Nucleus accumbens (tissue), 56 donors: ENCODE measurements at places on chromosomes 5 and 9.

- DNase-seq: no peak
These were observed 1.9 kb upstream of the LHX2 start for GRCh38 chr9:124009531-124010217.

DNA sequence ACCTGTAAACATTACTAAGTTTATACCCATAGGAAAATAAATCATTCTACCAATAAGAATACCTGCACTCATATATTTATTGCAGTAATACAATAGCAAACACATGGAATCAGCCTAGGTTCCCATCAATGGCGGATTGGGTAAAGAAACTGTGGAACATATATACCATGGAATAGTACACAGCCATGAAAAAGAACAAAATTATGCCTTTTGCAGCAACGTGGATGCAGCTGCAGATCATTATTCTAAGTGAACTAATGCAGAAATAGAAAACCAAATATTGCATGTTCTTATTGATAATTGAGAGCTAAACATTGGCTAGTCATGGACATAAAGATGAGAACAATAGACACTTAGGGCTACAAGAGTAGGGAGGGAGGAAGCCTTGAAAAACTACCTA is 667.4 kb upstream of the WWC1 start:
- DNase-seq: no peak

GRCh38 chr5:77325921-77326541 is 115.6 kb downstream of the PDE8B start:
- DNase-seq: no peak

DNA sequence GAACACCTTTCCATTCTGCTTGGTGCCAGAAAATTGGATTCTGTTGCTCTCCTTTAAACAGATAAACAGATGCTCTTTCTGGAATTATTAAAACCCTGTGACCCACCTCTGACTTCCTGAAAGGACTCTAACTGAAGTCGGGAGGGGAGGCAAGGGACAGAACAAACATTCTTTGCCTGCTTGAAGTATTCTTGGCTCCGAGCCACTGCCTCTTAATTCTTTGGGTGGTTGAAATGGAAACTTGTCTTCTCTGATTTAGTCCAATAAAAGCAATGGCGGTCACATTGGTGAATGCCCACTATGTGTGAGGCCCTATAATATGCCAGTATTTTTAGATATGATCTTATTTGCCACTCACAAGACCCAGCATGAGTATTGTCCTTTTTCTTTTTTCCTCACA is 236.8 kb downstream of the SLIT3 start:
- DNase-seq: no peak

GRCh38 chr9:25613709-25614108 is 64.5 kb downstream of the TUSC1 start:
- no peak for DNase-seq

DNA sequence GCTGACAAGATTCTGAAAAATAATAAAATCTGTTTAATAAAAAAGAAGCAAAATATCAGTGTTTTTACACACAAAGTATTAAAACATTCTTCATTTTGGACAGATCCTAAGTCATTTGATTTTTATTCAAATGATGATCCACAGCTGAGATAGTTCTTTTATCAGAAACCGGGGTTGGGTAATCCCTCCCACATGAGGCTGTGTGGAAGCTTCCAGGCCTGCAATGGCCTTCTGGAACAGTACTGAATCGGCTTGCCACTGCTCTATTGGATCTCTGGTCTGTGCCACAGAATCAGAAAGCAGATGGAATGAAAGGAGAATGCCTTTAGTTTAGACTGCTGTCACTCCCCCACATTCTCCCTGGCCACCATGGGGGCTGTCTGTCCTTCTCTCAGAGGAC is 6.1 kb upstream of the C5orf58 start:
- no peak for DNase-seq

GRCh38 chr5:157203417-157203816 is 22.8 kb downstream of the ITK start:
- DNase-seq: no peak
